ENCODE measurements at places on chromosomes 2 and 18. TPM values are rescaled to one million over a fixed set of nuclear protein-coding genes. Genes with fewer than 3 reads are reported as not detected.

DNA sequence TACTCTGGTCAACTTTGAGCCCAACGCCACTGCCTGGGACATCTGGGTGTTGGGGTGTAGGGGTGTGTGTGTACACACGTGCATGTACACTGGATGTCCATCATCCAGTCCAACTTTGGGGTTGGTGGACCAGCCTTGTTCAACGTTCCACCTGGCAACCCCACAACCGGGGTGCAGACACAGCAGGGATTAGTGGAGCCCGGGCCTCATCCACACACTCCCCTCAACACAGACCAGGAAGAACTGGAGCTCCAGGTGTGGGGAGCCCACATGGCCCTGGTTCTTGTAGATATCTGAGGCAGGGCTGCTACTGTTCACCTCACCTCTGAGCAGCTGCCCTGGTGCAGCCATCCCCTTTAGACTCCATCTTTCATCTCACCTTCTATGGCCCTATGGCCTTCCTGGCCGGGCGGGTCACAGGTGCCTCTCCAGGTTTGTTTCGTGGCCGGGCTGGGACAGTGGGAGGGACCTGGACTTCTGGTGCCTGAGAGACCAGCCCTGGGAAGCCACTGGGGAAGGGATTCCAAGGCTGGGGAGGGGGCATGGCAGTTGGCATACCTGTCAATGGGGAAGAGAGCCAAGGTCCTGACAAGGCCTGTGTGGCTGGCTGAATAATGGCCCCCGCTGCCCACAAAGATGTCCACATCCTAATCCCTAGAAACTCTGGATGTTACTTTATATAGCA lies 7.5 kb downstream of the NEU2 start:
- H3K4me1 ChIP-seq: peaks cover 4% of the 10 kb centered on the region
- DNase-seq: no peak

Gene ME2
- total RNA-seq: 32.4 TPM

DNA sequence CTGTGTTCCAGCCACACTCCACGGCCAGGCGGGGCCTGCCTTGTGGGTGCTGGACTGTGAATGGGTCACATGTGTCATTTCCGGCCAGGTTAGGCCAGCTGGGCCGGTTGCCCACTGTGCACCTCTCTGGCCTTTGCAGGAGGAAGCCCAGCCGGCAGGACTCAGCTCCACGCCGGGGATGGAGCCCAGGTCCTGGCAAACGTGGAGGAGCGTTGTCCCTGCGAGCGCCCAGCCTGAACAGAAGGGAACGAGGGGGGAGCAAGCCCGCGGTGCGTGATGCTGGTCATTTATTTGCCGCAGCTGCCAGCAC lies 152.9 kb downstream of the PXDN start:
- H3K4me3 ChIP-seq: no peak overlapping the region
- peaks cover 13% of the 10 kb centered on the region for H3K4me1 ChIP-seq
- no peak overlapping the region for H3K27ac ChIP-seq
- H3K36me3 ChIP-seq: no peaks in the 10 kb centered on the region
- DNase-seq: no peak

Gene RNPEPL1
- 64.0 TPM for total RNA-seq

- peaks cover 10% of the 10 kb centered on the region for H3K4me1 ChIP-seq
- no peaks in the 10 kb centered on the region for H3K36me3 ChIP-seq
- H3K4me3 ChIP-seq: no peak overlapping the region
- peaks cover 17% of the 10 kb centered on the region for H3K27me3 ChIP-seq
Observed at GRCh38 chr18:22340331-22340730, 77.4 kb downstream of the CTAGE1 start.

DNA sequence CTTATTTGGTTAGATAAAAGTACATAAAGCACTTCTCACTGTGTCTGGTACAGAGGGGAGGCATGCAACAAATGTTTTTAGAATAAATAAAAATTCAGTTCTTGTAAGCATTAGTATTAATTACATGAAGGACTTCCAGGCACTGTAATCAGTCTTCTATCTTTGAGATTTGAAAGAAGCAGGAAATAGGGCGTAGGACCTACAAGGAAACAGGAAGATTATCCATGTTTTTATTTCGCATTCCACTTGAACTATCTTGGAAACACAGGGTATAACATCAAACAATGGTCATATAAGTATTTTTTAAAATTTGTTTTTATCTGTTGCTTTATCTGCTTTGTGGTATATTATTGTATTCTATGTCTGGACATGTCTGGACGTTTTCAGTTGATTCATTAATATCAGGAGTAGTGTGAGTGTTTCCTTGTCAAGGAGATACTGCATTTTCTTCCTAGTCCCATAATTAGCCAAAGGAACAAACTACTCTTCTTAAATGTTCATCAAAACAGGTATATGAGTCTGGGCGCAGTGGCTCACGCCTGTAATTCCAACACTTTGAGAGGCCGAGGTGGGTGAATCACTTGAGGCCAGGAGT lies 32.5 kb downstream of the BMPR2 start:
- peaks cover 5% of the 10 kb centered on the region for H3K36me3 ChIP-seq
- DNase-seq: no peak
- no peaks in the 10 kb centered on the region for H3K27me3 ChIP-seq
- H3K4me3 ChIP-seq: no peak overlapping the region

DNA sequence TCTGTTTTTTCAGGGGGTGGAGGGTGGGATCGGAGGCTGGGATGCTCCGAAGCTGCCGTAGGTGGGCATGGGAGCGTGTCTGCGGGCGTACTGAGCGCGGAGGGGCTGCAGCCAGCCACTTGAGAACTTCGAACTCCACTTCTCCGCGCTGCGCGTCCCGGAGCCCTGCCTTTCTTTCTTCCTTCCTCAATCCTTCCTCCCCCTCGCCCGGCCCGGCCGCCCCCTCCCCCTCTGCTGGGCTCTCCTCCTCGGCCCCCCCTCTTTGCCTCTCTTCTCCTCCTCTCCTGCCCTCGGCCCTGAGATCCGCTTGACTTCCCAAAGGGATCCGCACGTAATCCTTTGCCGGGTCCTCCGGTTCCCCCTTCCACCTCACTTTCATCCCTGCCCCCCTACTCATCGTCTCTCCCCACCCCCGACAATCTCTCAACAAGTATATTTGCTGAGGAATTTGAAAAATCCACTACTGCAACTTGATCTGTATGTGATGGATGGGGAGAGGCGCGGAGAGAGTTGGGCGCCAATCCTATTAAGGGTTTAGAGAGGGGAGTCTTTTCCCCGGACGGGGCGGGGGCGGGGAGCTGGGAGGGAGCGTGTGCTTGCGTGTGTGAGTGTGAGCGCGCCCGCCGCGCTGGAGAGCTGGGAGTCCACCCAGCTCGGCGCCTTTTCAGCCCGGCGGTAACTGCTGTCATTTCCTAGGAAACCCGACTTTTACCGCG lies 1.1 kb downstream of the GLI2 start:
- H3K4me3 ChIP-seq: peak overlapping the region; percentile 91
- H3K4me1 ChIP-seq: peaks cover 60% of the 10 kb centered on the region
- H3K27me3 ChIP-seq: no peaks in the 10 kb centered on the region
- DNase-seq: peak; percentile 90

DNA sequence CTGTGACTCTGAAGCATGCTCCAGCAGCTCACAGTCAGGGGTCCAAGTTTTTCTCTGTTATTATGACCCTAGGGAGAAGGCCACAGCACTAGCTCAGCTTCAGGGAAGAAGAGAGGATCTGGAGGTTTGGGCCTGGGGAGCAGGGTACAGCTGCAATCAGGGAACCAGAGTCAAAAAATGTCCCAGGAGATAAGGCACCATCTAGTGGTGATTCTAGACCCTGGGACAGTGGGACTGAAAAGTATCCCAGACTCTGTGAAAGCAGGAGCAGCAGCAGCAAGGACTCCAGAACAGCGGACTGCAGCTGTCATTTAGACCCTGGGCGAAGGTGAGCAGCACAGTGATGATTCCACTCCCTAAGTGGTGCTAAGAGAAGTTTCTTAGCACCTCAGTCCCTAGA lies 278.4 kb upstream of the DDX18 start:
- no peaks in the 10 kb centered on the region for H3K27me3 ChIP-seq
- H3K27ac ChIP-seq: no peak overlapping the region
- H3K36me3 ChIP-seq: no peaks in the 10 kb centered on the region
- DNase-seq: no peak
- H3K4me1 ChIP-seq: no peaks in the 10 kb centered on the region

DNA sequence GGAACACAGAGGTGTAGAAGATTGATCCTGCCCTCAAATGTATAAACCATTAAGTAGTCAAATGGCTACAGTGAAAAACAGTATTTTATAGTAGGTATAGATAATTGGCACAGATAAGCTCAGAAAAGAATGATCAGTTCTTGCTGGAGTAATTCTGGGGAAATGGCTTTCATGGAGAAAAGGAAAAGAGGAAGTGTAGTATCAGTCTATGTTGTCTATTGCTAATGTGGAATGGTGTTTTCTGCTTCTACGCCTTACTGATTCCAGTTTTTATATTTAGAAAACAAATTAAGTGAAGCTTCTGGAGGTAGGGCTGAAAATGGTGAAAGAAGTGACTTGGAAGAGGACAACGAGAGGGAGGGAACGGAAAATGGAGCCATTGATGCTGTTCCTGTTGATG lies 22.2 kb downstream of the ZC3H15 start:
- no peak overlapping the region for H3K4me3 ChIP-seq
- H3K27me3 ChIP-seq: no peaks in the 10 kb centered on the region
- DNase-seq: no peak
- peaks cover 3% of the 10 kb centered on the region for H3K4me1 ChIP-seq
- H3K27ac ChIP-seq: no peak overlapping the region

DNA sequence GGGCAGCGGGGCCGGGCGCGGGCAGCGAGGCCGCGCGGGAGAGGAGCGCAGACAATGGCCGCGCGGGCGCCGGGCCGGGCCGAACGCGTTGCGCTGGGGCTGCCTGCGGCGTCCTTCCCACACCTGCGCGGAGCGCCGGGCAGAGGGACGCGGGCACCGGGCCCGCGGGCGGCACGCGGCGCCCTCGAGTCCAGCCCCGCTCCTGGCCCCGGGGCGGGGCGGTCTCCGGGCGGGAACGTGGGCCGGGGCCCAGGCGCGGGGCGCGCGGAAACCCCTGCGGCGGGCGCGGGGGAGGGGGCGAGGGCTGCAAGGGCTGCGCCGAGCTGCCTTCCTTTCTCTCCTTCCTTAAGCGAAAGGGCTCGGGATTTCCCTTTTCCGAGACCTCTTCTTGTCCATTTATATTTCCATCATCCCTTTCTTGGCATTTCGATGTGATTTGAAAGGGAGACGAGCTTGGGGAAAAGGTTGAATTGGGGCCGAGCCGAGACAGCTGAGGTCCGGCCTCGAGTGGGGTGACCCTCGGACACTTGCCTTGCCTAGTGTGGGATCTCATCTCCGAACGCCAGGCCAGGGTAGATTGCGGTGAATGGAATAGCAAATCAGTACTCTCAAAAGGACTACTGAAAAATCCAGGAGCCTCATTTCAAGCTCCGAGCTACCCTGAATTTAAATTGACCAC lies 676 bp downstream of the KLHL23 start:
- peak overlapping the region; percentile 81 for H3K4me3 ChIP-seq
- H3K4me1 ChIP-seq: peaks cover 36% of the 10 kb centered on the region
- peaks cover 3% of the 10 kb centered on the region for H3K27me3 ChIP-seq

Gene FTCDNL1
- 0.76 TPM for total RNA-seq

DNA sequence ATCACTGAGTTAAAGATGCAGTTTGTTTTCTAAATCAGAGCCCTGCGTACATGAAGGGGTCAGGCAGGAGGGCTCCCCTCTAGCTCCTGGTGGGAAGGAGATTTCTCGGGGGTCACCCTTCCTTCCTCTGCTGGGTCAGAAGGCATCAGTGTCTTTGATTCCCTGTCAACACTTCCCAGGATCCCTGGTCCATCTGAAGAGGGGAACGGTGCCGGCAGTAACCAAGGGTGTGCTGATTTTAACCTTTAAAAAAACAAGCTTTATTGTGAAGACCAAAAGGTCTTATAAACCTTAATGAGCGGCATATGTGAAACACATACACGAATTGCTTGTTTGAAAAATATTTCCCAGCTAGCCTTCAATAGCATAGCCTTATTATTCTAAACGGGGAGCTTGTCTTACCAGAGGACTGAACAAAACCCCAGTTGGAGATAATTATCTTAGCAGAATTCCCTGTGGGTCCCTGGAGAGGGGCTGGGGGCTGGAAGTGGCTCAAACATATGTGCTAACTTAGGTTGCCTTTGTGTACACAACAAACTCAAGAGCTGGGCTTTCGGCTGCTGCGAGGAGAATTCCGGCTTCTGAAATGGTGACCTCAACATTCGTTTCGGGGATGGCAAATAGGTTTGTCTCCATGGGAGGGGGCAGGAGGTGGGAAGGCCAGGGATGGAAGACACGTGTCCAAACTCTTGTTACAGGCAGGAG lies 114.9 kb upstream of the MYCN start:
- H3K4me1 ChIP-seq: no peaks in the 10 kb centered on the region
- peaks cover 25% of the 10 kb centered on the region for H3K27me3 ChIP-seq
- no peak overlapping the region for H3K27ac ChIP-seq
- no peak overlapping the region for H3K4me3 ChIP-seq

Gene NDC80
- 7.9 TPM for total RNA-seq

Gene LRRC30
- not detected for total RNA-seq

GRCh38 chr18:10264260-10264659 lies 190.2 kb upstream of the APCDD1 start:
- H3K27me3 ChIP-seq: no peaks in the 10 kb centered on the region
- H3K4me3 ChIP-seq: no peak overlapping the region
- no peak overlapping the region for H3K27ac ChIP-seq
- H3K4me1 ChIP-seq: peaks cover 22% of the 10 kb centered on the region
- no peak for DNase-seq

Gene MC4R
- not detected for total RNA-seq

DNA sequence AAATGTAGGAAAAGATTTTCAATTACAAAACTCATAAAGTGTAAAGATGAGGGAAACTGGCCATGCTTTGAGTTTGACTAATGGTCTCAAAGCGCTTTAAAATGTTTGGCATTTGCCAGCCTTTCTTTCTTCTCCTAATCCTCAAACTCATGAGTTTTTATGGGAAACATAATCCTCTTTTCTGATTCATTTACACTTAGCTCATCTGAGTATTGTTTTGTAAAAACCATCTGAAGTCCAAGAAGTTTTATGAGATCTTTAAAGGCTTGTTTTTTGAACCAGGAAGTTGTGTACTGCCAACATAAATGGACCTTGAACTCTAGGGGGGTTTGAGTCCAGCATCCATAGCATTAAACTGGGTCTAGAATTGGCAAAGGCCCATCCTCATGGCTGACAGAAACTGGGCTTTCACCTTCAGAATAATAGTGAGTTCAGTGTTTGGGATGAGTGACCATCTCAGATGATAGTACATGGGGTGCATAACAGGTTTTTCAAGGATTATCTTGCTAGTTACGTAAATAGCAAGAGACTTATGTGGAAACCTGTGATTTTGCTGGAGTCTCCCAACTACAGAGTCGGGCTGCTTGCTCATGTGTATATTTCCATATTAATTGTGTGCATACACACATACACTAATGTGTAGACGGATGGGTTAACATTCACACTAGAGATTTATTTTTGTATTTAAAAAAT lies 3.8 kb upstream of the LTBP1 start:
- no peak overlapping the region for H3K4me3 ChIP-seq
- no peaks in the 10 kb centered on the region for H3K36me3 ChIP-seq
- peaks cover 13% of the 10 kb centered on the region for H3K4me1 ChIP-seq
- DNase-seq: no peak
- H3K27ac ChIP-seq: no peak overlapping the region

DNA sequence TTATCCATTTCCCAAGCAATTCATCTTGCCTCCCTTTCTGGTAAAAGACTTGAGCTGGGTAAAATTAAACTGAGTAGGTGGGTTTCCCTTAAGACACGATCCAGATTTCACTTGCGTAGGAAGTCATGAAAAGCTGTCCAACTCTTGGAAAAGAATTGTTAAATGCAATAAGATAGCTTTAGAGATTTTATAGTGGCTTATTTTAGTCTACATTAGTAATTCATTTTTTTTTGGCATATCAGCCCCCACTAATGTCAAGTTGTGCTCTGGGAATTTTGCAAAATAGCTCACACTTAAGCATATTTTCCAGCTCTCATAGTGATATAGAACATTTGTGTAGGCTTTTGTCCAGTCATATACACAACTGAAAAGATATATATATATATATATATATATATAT lies 344.7 kb upstream of the FIGN start:
- DNase-seq: no peak
- peaks cover 3% of the 10 kb centered on the region for H3K4me1 ChIP-seq
- H3K4me3 ChIP-seq: no peak overlapping the region
- peaks cover 2% of the 10 kb centered on the region for H3K36me3 ChIP-seq
